ENCODE measurements at places on chromosomes 6 and 20.
A peak's percentile ranks its signal among the peaks of the same experiment; 100 is the strongest.

DNA sequence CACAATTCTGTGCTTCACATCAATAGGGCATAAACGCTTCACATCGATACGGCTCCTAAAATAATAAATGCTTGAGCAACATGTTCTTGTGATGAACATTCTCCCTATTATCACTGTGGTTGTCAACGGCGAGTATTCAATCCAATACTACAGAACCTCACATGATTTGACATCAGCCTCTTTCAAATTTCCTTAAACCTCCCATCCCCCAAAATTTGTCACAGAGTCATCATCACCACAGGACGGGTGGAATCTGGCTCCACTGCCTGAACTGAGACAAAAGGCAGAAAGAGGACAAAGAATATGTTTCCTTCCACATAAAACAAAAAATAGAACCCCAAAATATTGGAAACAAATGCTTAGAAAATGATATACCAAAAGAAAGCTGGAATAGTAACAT lies 7.3 kb downstream of the THEMIS start:
- no peak for DNase-seq

- DNase-seq = no peak
Observed at GRCh38 chr6:136628996-136629395, 78.8 kb upstream of the MAP7 start.

GRCh38 chr6:145063091-145063490 lies 672.2 kb downstream of the EPM2A start:
- no peak for DNase-seq

DNA sequence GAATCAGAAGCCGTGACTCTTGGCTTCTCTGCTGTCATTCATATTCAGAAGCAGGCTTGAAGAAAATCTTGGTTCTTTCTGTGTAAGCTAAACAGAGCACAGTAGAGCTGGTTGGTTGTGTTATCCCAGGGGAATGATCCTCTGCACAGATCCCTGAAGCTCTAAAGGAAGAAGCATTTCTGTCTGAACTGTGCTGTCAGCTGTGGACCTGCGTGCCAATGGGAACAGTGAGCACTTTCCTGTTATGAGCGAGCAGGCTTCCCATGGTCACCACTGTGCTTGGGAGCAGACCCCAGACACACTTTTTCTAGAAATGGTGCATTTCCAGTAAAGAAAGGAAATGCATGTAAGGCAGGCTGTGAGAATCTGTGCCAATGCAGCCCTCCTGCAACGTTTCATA lies 490.2 kb downstream of the EPM2A start:
- no peak for DNase-seq

GRCh38 chr6:5217356-5217755 lies 43.4 kb downstream of the LYRM4 start:
- no peak for DNase-seq

DNA sequence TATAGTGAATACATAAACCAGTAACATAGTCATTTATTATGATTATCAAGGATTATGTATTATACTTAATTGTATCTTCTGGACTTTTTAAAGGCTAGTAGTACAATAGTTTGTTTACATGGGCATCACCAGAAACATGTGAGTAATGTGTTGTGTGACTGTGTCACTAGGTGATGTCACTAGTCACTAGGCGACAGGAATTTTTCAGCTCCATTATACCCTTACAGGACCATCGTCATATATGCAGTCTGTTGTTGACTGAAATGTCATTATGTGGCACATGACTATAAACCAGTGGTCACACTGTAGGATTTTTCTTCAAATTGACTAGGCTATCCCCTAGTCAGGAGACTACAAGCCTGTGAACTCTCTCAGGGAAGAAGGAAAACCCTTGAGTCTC lies 86.5 kb upstream of the CENPW start:
- DNase-seq = peak; percentile 17

DNA sequence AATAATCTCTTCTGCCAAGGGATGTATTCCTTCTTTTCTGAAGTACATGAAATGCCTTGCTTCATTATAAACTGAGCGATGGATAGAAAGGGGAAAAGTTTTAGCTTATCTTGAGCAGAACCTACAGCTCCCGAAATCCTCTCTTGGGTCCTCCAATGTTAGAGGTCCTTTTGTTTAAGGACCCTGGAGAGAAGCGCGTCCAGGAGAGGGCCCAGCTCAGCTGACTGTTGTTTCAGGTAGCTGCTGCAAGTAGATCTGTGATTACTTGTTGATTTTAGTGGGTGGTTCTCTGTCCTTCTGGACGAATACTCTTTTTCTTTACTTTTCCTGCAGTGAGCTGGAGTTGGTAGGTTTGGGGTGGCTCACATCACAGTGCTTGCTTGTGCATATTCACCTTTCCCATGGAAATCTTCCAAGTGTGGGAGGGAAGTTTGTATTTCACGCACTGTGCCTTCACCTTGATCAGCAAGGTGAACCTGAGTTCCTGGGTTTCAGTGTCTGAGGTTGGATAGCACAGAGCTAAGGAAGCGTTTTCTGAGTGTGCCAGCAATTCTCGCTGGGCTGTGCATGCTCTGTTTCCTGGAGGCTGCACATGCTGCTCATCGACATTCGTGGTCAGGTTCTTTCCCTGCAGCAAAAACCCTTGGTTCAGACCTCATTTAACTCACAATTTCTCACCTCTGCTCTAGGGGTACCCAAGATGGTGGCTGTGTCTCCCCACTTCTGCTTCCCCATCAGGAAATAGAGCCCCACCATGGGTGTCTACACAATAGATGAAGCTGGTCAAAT lies 176.3 kb downstream of the JARID2 start:
- DNase-seq = no peak

- no peak for DNase-seq
Observed at GRCh38 chr20:39661833-39662232, 699.7 kb downstream of the DHX35 start.

DNA sequence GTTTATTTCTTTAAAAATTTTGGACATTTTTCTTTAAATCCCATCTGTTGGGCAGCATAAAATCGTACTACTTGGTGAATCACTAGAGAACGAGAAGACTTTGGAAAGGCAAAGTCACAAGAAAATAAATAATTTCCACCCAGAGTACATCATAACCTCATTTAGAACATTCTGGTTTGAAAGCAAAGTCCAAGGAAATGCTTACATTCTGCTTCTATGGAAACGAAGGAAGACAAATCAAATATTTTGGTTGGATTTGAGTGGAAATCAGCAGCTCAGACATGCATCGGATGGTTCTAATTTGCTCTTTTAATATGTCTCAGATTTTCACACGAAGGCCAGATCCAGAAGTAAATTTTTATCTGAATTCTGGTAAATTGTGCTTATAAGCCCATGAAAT lies 60.7 kb upstream of the LTV1 start:
- DNase-seq = no peak

DNA sequence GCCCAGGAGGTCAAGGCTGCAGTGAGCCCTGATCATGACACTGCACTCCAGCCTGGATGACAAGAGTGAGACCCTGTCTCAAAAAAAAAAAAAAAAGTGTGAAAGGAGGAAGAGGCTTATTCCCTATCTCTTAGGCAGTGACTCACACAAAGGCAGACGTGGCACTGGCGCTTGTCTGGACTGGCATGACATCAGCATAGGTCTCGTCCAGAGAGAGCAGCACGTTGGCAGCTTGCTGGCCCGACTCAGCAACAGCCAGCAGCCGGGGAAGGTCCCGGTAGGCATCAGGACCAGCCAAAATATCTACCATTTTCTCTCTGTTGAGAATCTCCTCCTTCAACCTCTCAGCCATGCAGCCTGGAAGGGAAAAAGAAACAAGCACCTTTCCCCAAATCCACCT lies 14.1 kb downstream of the CDK5RAP1 start:
- peak; percentile 78 for DNase-seq

DNA sequence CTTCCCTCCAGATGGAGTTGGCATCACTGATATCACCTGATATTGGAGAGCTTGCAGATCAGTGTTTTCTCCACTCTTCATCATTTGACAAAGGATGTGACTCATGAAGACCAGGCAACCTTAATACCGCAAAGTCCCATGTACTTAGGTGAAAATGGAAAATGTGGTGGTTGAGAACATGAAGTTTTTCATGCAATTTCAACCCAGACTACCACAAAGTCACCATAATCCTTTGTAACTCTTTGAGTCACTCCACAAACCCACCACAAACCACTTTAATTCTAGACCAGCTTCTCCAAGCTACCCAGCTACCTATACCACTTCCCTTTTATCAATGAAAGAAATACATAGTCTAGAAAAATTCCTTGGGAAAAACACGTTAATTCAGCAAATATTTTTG lies 7.1 kb downstream of the NHLRC1 start:
- DNase-seq = no peak

- DNase-seq = no peak
Observed at GRCh38 chr20:23195636-23196035, 109.5 kb upstream of the CD93 start.

DNA sequence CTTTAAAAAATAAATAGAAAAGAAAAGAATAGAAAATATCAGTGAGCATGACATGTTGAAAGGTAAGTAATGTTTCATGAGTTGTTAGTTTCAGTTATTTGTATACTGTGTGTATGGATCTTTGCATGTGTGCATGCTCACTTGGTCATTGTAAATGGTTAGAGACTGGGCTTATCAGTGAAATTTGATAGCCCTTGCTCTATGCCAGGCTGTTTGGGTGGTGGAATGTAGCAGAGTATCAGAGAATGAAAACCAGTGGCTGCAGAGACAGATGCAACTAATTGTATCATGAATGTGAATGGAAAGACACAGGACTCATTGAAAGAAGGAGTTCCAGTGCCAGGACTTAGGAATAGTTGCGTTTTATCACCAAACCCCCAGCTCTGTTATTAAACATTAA lies 4.2 kb downstream of the GSTA2 start:
- DNase-seq = peak; percentile 43

DNA sequence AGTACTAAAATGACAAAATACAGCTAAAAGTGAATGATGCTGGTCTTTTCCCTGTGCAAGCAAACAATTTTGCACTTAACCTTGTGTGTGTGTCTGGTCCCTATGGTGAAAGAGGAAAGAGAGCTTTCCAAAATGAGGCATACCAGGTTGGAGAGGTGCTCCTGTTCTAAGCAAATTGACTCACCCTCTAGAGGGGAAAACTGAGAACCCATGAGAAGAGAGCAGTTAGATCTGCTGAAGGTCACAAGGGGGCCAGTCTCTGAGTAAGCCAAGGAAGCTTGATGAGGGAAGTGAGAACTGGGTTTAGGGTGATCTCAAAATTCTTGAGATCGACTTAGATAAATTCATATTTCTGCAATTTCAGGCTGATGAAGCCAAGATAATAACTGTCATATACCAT lies 157.5 kb upstream of the TBX18 start:
- peak; percentile 72 for DNase-seq

Measured in DMS53 (cell line).